ENCODE measurements at places on chromosomes 2 and 18.

- DNase-seq = no peak
Observed at GRCh38 chr18:78901923-78902794, 77.5 kb upstream of the SALL3 start.

DNA sequence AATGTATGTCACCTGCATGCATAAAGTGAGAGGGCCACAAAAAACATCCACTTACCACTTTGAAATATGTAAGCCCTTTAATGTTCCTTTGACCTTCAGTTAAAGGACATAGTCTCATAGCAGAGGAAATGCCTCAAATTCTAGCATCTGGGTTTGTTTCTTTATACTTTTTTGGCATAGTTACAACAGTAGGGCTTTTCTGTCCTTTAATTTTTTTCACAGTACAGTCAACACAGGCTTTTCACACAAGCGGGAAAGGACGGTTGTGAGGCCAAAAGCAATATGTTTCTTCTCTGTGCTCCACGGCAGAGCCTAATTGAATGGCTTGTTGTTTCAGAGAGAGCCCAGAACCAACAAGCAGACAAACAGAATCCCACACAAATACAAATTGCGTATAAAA, 57.6 kb downstream of the CRIM1 start:
- DNase-seq = no peak

- no peak for DNase-seq
Observed at GRCh38 chr2:88452980-88453582, 588 bp upstream of the FOXI3 start.

DNA sequence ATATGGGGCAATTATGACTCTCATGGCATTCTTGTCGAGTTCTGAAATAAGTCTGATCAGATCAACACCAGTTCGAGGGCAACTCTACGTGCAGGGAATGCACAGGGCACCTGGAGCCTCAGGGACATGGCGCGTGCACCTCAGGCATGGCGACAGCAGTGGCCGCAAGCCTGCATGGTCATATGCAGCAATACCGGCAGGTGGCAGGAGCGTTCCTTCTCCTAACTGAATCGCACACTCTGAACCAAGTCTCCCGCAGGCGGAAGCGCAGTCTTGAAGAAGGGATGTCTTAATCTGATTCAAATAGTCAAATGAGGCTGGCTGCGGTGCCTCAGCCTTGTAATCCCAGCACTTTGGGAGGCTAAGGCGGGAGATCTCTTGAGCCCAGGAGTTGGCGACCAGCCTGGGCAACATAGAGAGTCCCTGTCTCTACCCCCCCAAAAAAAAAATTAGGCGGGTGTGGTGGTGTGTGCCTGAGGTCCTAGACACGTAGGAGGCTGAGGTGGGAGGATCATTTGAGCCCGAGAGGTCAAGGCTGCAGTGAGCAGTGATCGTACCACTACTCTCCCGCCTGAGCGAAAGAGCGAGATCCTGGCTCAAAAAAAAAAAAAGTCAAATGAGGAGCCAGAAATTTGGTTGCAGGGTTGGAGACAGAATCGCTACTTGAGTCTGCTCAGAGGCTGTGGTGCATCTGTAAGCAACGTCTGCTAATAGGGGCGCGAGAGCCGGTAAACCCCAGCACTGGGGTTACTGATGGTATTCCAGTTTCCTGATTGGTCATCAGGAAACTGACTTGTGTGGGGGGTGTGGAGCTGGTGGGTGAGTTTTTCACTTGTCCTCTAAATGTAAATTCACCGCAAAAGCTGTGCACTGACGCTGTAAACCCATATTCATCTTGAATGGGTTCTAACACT, 28.8 kb downstream of the FHL2 start:
- DNase-seq = peak; percentile 77

DNA sequence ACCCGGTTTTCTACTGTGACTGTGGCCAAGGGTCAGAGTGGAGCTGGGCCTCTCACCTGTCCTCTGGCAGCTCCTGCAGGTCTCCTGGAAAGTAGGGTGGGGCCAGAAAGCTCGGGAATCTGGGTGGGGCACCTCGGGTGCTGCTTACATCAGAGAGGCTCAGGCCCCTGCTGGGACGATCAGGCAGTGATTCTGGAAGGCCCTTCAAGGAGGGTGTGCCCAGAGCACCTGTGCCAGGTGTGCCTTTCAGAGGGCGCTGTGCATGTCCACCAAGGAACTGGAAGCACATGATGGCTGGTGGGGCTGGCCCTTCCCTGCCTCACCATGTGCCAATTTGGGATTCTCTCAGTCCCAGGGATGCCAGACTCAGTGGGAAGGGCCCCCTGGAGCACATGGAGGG, 44.0 kb downstream of the ATP6V1C2 start:
- no peak for DNase-seq

DNA sequence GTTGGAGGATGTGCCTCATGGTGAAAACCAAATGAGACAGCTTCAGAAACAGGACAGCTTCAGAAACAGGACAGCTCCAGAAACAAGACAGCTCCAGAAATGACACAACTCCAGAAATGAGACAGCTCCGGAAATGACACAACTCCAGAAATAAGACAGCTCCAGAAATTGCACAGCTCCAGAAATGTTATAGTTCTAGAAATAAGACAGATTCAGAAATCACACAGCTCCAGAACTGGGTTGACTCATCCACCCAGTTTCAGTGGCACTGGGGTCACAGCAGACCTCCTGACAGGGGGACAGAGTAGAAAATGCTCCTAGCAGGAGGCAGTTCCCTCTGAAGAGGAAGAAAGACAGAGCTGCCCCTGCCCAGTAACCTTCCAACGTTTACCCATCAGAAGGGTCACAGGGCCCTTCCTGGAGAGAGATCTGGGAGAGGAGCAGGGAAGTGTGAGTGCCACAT, 26.9 kb upstream of the COL6A3 start:
- DNase-seq = no peak

DNA sequence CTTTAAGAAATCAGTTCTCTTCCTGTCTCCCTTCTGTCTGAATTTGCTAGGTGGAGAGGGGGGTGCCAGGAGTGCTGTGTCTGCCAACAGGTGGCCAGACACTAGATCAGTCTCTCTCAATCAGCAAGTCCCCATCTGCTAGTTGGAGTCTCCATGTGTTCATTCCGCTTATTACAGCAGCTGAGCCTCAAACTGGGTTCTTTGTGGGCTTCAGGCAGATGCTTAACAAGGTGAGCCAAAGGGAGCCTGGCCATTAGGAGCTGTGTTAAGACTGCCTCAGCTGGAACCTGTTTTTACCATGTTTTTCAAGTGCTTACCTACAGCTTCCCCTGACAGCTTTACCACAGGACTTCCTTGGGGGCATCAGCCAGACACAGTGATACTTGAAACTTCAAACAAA, 401.9 kb downstream of the LRP1B start:
- no peak for DNase-seq

DNA sequence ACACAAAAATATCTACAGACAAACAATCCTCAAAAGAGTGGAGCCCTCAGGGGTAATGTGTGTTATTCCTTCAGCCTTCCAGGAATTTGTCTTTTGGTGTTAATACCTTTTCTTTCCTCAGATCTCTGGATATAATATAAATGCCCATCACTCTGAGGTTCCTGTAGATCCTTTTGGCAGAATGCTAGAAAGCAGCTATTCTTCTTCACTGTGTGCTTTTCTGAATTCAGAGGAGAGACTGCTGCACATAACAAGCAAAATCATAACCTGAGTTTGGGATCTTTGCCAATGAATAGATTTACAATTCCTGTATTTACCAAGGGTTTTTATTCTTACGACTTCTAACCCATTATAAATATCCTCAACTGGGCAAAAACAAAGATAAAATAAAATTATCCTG, 57.3 kb downstream of the KLF7 start:
- DNase-seq = no peak

DNA sequence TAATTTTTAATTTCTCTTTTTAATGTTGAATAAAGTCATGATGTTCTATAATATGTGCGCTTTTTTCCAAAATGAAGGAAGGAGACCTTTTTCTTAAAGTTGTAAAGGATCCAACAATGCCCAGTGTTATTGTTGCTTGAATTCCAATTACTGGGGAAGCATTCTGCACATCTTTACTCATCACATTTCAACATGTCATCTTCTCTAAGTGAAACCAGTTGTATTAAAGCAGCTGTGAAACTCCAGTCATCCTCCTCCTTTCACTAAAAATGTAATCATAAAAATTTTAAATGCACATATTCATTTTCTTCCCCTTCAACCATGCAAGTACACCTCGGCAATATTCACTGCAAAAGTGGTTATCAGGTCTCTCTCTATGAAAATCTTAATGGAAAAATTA, 722.7 kb downstream of the TSN start:
- no peak for DNase-seq

GRCh38 chr18:62525608-62526007, 2.8 kb downstream of the ZCCHC2 start:
- DNase-seq = no peak

- DNase-seq = no peak
Observed at GRCh38 chr18:23972453-23972852, 42.1 kb upstream of the TTC39C start.

DNA sequence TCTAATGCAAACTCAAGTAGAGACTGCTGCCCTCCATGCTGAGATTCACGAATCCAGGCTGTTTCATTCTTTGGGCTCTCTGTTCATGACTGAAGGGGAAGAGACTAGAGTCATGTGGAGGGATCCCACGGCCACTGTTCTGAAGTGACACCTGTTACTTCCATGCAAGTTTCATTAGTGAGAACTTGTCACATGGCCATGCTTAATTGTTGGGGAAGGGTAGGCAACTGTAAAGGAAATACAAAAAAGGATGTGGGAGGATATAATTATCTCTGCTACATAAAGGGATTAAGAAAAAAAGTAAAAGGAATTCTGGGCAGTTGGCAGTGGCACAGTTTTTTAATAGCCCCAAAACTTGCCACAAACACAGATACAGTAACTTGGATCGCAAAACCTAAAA, 28.0 kb upstream of the PSME4 start:
- no peak for DNase-seq

GRCh38 chr2:132638313-132639040, 31.5 kb downstream of the LYPD1 start:
- DNase-seq = no peak

DNA sequence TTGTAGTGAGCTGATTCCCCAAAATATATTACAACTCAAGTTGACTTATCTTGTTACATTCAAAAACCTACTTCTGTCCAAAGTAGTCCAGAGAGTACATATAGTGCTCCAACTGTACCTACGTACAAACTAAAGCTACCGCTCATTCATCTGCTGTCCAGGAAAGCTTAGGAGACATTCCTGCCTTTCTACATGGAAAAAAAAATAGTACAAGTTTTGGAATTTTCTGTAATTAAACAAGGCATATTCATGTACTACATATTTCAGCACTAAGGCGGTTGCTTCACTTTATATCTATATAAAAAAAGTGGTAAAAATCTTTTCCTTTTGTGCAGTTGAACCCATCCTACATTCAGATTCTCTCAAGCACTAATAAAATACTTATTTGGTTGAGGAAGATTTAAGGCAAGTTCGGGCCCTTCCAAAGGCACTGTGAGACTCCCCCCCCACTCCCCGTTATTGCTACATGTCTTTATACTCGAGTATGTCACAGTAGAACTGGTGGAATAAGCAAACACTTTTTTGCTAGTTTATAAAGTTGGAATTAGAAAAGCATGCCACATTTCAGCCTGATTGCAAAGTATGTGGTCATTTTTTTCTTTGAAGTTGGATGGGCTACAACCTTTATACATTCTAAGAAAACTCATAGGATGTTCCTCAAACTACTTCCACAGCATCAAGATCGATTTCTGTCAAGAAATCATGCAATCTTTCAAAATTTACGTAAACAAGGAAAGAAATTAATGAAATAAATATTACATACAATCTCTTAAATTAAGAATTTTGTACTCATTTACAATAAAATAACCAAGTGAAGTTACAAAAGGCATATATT, 3.7 kb downstream of the ZFP36L2 start:
- no peak for DNase-seq

DNA sequence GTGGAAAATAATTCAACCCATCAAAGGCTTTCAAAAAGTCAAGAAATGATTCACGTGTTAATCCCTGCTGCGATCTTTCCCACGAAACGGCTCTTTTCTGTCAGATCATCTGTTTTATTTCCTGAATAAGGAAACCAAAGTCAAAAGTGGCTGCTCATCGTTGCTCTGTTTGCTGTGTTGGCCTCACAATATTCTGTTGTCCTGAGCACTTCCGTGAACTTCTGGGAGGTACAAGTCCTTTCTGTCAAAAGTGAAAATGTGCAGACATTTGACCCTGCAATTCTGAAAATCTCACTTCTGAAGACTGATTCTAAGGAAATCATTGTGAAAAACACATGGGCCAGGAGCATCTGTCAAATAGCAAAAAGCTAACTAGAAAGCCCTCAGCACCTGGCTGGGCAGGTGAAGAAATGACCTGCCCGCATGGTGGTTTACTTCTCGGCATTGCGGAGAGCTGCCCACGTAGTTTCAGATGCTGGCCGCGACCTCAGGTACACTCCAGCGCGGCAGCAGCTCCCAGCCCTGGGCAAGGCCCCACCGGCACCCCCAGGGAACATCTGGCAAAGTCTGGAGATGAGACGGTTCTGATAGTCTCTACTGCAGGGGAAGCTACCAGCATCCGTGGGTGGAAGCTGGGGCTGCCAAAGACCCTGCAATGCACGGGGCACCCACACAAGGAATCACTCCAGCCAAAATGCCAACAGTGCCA, 31.9 kb upstream of the GPC1 start:
- no peak for DNase-seq

DNA sequence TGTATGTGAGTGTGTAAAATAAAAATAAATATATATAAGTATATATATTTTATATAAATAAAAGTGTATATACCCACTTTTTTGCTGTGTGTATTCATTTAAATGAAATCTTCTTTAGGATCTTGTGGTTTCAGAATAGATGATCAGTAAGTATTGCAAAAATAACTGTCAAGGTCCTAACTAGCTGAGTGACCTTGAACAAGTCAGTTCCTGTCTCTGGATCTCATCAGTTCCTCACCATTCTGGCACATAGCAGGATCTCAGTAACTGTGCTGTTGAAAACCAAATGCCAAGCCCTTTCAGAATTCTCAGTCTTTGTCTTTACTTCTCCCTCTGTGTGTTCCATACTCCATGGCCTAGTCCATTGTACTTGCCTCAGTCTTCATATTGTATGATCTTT, 115.3 kb upstream of the CXCR4 start:
- no peak for DNase-seq

DNA sequence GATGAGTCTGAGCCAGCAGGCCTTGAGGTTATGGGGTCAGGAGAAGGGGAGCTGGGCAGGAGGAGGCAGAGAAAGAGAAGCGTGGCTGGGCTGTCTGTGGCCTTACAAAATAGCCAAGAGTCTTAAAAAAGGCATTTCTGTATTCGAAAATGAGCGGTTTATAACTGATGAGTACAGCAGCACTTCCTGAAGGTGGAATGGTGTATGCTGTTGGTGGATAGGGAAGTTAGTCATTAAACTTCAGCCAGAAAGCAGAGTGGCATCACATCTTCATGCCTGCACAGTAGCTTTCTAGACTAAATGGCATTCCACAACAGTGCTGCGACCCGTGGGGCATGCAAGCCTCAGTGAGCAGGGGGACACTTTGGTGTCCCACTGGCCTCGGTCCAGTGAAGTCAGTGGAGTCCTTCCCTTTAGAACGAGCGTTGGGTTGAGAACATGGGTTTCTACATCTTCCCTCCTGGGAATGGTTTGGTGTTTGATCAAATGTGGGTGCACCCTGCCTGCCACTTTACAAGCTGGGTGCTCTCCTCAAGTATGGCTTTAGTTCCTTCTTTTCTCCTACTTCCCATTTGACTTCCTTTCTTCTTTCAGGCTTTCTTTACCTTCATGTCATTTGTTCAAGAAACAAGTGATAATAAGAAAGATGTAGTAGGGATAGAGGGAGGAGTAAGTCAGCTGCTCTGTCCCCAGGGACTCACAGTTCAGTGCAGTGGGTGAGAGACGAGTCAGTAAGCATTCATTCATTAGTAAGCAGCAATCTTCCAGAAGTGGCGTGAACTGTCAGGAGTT, 96.3 kb downstream of the ARMC9 start:
- DNase-seq = no peak

GRCh38 chr2:8119782-8120505, 561.9 kb upstream of the ID2 start:
- DNase-seq = no peak
